ENCODE measurements at places on chromosomes 7 and 10.

GRCh38 chr10:86684331-86685097 is 16.2 kb downstream of the LDB3 start:
- DNase-seq = no peak

DNA sequence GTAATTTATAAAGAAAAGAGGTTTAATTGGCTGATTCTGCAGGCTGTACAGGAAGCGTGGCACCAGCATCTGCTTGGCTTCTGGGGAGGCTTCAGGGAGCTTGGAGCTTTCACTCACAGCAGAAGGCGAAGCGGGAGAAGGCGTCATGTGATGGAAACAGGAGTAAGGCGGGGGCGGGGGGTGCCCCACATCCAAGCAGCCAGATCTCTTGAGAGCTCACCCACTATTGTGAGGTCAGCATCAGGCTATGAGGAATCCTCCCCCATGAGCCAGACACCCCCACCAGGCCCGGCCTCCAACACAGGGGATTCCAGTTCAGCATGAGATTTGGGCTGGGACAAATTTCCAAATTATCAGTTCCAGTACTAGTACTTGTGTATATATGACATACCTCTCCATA is 46.2 kb downstream of the WDR37 start:
- DNase-seq = no peak

DNA sequence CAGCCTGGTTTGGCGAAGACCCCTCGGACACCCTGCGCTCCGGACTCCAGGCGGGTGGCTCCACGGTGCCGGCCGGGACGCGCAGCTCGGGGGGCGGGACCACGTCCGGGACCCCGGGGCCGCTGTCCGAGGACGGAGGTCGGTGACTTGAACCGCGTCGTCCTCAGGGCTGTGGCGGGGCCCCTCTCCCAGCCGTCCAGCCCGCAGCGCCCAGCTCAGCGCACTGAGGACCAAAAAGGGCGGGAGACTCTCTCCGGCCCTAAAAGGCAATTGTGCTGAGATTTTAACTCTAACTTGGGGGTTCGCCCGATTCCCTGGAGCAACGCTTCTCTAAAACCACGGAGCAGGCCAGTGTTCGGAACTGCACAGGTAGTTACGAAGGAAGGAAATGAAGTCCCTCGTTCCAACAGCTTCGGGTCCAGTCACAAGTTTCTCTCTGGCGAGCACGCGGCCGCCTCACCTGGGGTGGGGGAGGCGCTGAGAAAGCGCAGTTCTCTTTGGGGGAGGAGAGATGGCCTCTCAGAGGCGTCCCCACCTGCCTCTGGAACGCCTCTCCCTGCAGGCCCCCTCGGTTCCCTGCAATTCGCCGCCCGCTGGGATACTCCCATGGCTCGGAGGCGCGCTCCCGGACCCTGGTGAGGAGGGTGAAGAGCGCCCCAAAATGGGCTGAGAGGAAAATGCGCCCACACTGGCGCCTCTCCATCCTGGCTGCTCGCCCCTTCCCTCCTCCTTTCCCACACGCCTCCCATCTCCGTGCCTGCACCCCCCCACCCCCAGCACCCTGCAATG is 352.7 kb downstream of the DNAJB6 start:
- DNase-seq = no peak

- DNase-seq = no peak
These were observed 35.2 kb downstream of the BTBD16 start for GRCh38 chr10:122306282-122306681.

DNA sequence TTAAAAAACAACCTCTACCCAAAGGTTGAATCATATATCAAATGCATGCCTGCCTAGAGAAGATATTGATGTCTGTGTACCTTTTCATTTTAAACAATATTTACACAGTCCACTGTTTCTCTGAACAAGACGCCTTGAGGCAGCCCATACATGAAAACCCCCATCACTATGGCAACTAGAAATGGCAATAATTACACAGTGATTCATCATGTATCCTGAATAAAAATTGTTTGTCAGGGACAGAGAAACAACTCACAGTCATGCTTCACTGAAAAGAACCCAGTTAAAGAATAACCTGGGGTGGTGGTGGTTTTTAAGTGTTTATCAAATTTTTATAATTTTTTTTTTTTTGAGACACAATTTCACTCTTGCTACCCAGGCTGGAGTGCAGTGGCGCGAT is 19.7 kb downstream of the DNAJC12 start:
- DNase-seq = no peak

DNA sequence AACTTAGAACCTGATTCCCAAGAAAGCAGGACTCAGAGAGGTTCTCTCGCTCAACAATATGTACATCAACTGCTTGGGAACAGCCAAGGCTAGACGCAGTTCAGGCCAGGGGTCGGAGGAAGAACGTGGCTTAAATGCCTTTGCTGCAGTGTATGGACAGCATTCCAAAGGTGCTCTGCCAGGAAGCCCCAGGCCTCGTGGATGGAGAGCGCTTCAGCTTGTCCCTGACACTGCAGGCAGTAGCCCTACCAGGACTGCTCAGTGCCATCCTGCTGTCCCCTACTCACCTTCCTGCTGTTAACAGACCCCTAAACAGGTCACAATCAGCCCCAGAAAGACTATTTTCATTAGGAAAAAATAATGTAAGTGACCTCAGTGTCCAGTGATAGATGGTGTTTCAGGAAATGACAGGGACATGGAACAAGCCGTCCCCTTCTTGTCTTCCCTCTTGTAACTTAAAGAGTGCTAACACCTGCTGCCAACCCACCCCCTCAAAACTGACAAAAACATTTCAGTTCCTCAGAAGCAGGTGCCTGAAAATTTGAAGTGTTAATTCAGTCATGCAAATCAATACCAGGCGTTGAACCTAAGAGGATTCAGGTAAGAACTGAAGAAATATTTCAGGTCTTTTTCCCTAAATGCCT is 16.5 kb downstream of the CREB3L2 start:
- DNase-seq = no peak

DNA sequence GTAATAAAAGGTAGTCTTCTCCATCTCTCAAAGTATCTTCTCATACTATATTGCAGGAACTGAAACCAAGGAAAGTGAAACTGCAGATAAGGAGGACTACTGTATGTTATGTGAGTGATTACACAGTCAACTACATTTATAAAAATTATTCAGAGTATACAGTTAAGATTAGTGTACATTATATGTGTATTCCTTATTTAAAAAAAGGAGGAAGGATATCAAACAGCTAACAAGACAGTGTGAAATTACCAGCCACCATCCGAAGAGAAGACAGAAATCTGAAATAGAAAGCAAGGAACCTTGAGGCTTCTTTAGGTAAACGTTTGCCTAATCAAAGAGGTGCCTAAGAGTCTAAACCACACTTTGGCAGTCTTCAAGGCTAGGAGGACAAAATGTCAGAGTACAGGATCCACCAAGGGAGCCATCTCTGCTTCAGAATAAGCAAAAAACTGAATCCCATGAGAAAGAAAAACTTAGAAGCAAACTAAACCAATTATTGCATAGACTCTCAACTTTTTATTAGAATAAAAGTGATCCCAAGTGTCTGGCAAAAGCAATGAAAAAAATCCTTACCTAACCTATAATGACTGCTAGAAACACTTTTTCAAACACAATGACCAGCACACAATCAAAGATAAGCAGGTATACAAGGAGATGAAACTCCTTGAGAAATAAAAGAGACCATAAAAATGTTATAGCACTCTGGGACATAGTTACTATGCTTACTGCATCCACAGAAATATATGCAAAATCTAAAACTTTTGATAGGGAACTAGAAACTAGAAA is 6.4 kb downstream of the USP6NL start:
- no peak for DNase-seq

- DNase-seq = no peak
These were observed 16.5 kb downstream of the MGMT start for GRCh38 chr10:129483430-129484010.

GRCh38 chr7:27171637-27172314 is 2.3 kb downstream of the HOXA10 start:
- no peak for DNase-seq

- DNase-seq = peak; percentile 59
These were observed 2.0 kb upstream of the ZNF398 start for GRCh38 chr7:149145031-149145845.

DNA sequence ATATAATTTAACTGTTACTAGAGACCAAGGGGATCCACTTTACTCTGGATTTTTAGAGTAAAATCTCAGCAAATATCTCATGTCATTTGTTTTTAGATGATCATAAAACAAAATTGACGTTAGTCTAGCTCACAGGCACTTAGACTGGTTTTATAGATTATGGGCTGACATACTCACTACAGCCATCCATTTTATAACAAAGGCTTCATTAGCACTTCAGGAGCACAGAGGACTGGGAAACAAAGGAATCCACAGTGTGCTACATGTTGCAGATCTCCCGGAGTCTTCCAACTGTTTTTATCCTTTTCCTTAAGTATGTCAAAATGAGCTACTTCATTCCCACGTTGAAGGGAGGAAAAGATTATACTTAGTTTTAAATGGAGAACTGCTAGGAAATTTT is 15.9 kb upstream of the SCRN1 start:
- no peak for DNase-seq
